ENCODE measurements at places on chromosomes 12 and 14.
A peak's percentile ranks its signal among the peaks of the same experiment; 100 is the strongest.

DNA sequence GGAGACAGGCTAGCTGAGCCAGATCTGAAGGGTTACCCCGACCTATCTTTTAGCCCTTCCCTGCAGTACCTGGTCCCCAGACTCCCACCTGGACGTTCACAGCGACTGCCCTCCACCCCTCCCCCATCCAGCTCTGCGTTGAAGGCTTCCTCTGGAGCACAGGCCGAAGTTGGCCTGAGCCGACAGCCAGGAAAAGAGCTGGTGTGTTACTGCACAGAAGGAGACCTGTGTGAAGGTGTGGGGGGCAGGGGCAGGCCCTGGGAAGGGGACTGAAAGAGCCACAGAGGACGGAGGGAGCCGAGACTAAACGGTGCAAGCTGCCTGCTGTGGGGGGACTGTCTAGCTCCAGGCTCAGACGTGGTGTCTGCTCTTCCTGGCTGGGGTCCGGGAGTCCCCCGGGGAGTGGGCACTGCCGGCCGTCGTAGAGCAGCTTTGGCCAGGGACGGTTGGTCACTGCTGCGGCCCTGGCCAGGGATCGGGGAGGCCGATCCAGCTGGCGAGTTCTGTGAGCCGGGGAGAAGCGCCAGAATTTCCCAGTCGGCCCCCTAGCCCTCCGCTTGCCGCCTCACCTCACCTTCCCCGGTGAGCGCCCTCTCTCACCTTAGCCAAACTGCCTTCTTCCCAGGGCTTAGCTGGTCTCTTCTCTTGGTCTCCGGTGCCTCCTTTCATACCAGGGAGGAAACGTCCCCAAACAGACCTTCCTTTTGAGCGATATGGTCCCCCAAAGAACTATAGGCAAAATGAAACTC lies 899 bp upstream of the COL2A1 start:
- no peak for DNase-seq

DNA sequence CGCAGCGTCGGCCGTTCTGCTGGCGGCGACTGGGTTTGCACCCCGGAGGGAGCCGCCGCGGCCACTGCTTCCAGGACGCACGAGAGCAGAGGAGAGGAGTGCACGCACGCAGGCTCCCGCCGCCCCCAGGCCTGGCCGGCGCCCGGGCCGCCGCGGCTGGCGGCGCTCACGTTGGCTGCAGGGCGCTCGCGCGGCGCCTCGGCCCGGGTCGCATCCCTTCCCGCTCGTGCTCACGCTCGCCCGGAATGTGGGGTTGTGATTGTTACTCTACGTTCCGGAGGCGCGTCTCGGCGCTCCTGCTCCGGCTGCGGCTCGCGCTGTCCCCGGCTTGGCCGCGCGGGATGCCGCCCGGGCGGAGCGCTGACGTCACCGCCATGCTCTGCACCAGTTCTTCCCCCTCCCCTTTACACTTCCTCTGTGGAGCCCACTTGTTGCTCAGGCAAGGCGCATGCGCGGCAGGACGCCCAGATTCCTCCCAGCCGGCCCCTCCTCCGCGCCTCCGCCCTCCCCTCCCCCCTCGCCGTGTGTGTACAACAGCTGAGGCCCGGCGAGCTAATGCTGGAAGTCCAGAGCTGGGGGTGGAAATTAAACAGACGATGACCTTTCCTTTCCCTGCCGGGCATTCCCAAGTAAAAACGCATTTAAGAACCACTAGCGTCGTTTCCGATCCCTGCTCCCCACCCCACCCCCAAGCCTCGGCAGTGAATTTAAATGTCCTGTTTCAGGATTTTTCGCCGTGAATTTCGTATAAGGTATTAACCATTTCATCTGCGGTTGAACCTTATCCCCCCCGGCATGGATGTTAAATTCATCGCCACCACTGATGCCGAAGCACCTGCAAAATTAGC lies at the start of gene IRF2BPL:
Gene IRF2BPL, minus strand, starts transcription at position 325 of the 848 bp plus-strand sequence. CDS start 916 bp downstream, outside the sequence.
- peak; percentile 97 for DNase-seq

- peak; percentile 79 for DNase-seq
Measured at GRCh38 chr12:69052613-69053408, 119.8 kb upstream of the CPM start.

DNA sequence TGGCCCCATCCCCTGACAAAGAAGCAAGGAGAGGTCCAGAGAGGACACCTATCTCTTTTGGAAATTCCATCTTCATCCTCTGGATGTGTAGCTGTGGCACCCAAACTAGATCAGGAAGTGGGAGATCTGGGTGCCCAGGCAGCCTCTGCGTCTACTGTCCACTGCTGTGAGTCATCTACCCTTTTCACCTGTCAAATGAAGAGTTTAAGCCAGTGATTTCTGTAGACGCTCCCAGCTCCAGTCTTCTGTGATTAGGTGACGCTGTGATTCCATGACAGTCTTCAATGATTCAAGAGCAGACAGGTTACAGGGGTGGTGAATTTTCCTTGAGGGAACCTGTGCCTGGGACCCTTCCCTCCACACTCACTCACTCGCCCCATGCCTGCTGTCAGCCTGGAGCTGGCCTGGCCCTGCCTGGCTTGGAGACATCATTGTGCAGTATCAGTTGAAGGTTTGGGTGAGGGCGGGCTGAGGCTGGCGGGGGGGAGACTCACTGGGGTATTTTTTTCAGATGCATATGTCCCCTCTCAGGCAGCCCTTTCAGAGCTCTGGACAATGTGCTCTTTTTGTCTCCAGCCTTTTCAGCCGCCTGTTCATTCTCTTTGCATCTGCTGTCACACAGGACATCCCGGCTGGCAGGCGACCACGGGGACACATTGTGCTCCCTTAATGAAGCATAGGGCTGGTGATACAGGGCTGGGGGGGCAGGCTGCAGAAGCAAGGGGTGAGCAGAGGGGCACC lies 56.8 kb upstream of the PARP11 start:
- DNase-seq: no peak

DNA sequence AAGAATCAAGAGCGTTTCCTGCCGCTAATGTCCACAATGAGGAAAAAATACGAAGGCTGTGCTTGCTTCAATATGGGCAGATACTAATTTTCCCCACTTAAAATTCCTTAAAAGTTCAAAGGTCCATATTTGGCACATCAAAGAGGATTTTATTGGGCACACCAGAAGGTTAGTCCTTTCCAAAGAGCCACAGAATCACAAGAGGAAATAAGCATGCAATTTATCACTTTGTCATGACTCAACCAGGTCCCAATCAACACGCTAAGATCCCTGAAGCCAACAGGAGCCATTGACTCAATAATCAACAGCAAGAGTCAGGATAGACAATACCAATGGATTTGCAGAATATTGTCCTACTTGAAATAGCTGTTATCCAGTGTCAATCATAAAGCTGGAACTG lies 80.6 kb downstream of the MAP1LC3B2 start:
- DNase-seq: no peak

DNA sequence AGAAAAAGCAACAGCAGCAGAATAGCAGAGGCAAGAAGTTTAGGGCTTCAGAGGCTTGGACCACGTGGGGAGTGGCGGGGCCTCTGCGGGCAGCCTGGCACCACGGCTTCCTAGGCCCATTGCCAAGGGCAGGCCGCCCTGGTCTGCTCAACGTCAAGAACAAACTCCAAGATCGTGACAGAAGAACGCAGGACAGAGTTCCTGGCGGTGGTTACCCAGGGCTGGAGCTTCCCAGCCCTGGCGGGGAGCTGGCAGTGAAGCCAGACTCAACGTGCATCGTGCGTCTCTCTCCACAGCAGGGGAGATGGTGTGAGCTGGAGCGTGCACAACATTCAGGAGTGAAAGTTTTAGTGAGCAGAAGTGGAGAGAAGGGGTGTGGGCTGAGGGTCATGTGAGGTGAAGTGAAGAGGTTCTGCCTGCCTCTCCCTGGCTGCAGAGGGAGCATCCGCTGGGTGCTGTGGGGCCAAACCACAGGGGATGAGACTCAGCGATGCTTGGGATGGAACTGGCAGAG lies 13.9 kb upstream of the CACNA2D4 start:
- no peak for DNase-seq

DNA sequence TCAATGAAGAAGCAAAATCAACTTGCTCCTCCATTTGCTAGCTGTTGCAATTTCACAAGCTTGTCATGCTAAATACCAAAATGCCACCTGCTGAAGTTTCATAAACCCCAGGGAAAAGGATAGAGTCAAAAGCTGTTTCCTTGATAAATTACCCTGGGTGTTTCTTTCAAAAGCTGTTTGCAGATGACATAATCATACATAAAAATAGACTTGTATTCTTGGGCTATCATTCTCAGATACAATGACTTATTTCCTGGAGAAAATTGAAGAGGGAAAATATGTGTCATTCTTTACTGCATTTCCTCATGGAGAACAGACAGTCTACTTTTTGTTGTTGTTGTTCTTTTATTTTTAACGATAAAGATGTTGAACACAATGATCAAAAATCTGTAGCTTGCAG lies 119.2 kb downstream of the GALC start:
- DNase-seq: no peak

- no peak for DNase-seq
Measured at GRCh38 chr14:24903337-24903736, 146.6 kb downstream of the STXBP6 start.

DNA sequence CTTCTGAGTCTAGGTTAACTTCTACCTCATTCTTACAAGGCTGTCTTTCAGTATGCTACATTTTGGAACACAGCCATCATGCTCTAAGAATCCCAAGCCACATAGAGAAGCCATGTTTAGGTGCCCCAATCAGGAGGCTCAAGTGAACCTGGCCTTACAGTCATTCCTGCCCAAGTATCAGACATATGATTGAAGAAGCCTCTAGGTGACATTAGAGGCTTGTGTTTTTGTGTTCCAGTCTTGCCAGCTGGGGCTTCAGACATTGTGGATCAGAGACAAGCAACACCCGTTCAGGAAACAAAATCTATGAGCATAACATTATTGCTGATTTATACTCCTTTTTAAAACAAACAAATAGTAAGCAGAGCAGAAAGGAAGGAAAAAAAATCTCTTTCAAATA lies 8.1 kb upstream of the SLC16A7 start:
- DNase-seq: no peak

GRCh38 chr12:93979189-93979588 lies 169.2 kb upstream of the PLXNC1 start:
- no peak for DNase-seq

DNA sequence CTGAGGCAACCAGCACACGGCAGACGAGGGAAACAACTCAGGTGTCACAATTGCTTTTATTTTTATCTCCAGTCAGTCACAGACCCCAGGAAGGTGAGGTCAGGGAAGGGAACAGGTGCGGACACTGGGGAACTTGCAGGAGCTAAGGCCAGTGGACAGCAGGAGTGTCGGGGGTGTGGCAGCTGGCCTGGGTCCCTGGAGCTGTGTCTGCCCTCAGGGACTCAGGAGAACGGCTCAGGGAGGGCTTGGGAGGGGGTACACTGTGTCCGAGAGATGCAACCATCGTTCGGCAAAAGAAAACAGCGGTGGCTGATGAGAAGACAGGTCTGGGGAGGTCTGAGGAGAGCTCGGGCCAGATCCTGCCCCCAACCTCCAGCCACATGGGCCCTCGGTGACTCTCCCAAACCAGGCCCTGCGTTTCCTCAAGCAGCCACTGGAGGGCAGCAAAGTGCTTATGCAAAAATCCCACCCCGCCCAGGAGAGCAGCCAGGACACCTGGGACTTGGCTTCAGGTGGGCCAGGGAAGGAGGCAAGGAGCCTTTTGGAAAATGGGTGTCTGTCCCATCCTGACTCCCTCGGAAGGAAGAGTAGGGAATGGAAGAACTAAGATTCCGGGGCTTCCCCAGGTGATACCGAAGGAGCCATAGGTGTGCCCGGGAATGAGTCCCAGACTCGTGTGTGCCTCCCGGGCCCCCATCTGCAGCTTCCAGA lies 24.1 kb upstream of the BCDIN3D start:
- peak; percentile 69 for DNase-seq

DNA sequence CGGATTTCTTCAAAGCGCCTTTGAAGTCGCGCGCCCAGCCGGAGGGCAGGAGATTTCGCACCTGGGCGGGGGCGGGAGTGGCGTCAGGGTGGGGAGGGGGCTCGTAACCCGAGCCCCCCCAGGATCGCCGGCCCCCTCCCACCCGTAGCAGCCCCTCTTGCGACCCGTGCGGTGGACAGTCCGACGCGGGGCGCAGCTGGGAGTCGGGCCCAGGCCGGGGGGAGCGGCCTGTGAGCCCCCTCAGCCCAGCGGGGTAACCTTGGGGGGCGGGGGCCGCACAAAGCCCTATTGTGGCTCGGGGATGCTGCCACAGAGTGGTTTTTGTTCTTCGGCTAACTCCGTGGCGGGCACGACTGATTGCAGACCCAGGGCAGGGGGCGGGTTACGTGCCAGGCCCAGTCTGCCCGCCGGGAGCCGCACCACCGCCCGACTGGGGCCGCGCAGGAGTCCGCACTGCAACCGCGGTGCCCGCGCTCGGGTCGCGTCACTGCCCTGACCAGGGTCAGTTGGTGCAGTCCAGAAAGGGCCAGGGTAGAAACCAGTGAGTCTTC lies 4.2 kb upstream of the AAAS start:
- no peak for DNase-seq

DNA sequence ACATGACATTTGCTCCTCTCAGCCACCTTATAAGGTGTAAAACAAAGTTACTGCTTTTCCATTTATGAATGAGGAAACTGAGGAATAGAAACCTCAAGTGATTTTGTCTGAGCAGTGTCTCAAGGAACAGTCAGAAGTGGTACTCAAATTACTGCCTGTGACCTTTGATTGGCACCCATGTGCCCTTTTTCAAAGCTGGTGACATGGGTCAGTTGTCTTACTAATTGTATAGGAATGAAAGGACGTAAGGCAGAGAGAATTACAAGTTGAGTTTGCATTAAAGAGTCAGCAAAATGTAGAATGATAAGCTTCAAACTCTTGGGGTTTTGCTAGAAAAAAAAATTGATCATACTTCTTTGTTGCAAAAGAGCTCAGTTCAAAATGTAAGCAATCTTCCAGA lies 129.1 kb downstream of the GTF2A1 start:
- no peak for DNase-seq

GRCh38 chr12:93595351-93595750 lies 22.9 kb downstream of the SOCS2 start:
- DNase-seq: no peak

- DNase-seq: no peak
Measured at GRCh38 chr12:484096-484495, 24.4 kb downstream of the B4GALNT3 start.

DNA sequence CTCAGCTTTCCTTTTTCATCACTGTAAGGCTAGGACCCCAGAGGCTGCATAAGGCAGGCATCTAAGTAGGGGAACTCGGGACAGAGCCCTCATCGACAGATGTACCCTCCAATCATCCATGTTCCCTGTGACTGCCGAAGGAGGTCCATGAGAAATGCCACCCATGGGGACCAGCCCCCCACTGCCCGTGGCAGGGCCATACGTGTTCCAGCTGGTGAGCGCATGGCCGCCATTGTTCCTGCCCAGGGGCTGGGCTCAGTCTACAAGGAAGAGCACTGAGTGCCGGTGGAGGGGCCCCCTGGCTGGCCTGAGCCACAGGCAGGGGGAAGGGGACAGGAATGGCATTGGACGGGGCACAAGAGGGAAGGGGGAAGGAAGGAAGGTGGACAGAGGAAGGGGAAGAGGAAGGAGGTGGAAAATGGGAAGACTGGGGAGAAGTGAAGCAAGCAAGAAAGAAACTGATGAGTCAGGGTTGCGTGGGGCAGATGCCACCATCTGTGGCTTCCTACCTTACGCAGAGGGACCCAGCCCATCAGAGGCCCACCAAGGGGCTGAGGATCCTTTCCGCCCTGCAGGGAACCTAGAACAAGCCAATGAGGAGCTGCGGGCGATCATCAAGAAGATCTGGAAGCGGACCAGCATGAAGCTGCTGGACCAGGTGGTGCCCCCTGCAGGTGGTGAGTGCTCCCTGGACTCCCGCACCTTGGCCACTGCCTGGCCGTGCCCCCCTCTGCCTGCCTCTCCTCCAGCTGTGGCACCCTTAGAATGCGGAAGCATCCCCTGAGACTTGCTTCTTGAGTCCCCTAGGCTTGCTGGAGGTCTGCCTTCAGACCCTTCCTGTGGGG lies 120.6 kb upstream of the FKBP4 start:
- no peak for DNase-seq
